Gastrocnemius medialis (tissue), 4 donors: ENCODE measurements at places on chromosomes 6 and 20.

- H3K4me3 ChIP-seq, result no peak overlapping the region
- H3K36me3 ChIP-seq, result no peaks in the 10 kb centered on the region
- no peaks in the 10 kb centered on the region for H3K4me1 ChIP-seq
- no peak overlapping the region for H3K27ac ChIP-seq
- no peaks in the 10 kb centered on the region for H3K27me3 ChIP-seq
- DNase-seq, result no peak
These were observed 87.9 kb downstream of the MMS22L start for GRCh38 chr6:97195117-97195516.

DNA sequence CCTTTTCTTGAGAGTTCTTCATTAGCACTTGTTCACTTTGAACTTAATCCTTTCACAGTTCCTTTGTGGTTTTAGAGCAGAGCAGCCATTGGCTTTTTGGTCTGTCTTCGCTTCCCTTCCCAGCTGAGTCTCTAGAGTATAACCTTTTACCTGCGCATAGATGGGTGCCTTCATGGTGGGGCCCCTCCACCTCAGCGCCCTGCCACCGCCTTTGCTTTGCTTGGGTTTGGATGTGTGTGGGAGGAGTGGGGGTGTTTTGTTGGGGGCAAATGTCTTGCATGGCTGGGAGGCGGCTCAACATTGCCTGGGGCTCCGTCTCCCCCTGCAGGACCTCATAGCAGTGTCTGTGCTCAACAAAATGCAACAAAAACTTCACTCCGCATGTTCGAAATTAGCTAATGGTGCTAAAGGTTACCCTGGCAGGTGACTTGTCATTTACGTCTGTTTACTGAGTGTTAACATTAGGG lies 11.9 kb downstream of the PYGB start:
- no peaks in the 10 kb centered on the region for H3K36me3 ChIP-seq
- no peak overlapping the region for H3K27ac ChIP-seq
- H3K27me3 ChIP-seq, result no peaks in the 10 kb centered on the region
- H3K4me1 ChIP-seq, result peaks cover 21% of the 10 kb centered on the region
- no peak for DNase-seq

DNA sequence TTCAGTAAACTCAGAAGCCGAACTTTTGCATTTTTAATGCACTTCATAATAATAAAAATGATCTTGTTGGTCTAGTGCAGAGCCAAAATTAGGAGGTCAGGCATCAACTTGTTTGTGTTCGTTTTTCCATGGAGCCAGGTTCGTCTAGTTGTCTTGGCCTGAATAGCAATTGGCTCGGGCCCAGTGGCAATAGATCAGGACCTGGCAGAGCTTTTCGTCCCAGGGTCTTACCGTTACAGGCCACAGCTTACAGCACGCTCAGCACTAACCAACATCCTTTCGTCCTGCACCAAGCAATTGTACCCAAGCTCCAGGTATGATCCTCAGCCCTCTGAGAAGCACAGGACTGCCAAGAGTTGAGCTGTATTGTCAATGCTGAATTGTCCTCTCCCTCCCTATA lies 240.5 kb upstream of the PLN start:
- H3K36me3 ChIP-seq, result no peaks in the 10 kb centered on the region
- peaks cover 24% of the 10 kb centered on the region for H3K4me1 ChIP-seq
- H3K27me3 ChIP-seq, result no peaks in the 10 kb centered on the region
- H3K4me3 ChIP-seq, result no peak overlapping the region

GRCh38 chr20:532530-532929 lies 11.1 kb downstream of the CSNK2A1 start:
- no peaks in the 10 kb centered on the region for H3K27me3 ChIP-seq
- no peak overlapping the region for H3K27ac ChIP-seq
- H3K4me3 ChIP-seq, result no peak overlapping the region
- H3K36me3 ChIP-seq, result no peaks in the 10 kb centered on the region
- DNase-seq, result no peak

GRCh38 chr20:10642856-10643559 lies 30.8 kb downstream of the JAG1 start:
- no peak overlapping the region for H3K4me3 ChIP-seq
- H3K27me3 ChIP-seq, result no peaks in the 10 kb centered on the region
- no peak for DNase-seq
- H3K27ac ChIP-seq, result peak overlapping the region; percentile 9
- H3K4me1 ChIP-seq, result no peaks in the 10 kb centered on the region
- no peaks in the 10 kb centered on the region for H3K36me3 ChIP-seq

- H3K27ac ChIP-seq, result no peak overlapping the region
- H3K4me3 ChIP-seq, result no peak overlapping the region
- no peaks in the 10 kb centered on the region for H3K36me3 ChIP-seq
- H3K27me3 ChIP-seq, result no peaks in the 10 kb centered on the region
These were observed 42.5 kb downstream of the CD109 start for GRCh38 chr6:73738367-73739028.

GRCh38 chr6:830667-831327 lies 137.9 kb upstream of the EXOC2 start:
- H3K36me3 ChIP-seq, result no peaks in the 10 kb centered on the region
- DNase-seq, result no peak
- no peak overlapping the region for H3K27ac ChIP-seq
- no peak overlapping the region for H3K4me3 ChIP-seq
- H3K4me1 ChIP-seq, result peaks cover 3% of the 10 kb centered on the region

DNA sequence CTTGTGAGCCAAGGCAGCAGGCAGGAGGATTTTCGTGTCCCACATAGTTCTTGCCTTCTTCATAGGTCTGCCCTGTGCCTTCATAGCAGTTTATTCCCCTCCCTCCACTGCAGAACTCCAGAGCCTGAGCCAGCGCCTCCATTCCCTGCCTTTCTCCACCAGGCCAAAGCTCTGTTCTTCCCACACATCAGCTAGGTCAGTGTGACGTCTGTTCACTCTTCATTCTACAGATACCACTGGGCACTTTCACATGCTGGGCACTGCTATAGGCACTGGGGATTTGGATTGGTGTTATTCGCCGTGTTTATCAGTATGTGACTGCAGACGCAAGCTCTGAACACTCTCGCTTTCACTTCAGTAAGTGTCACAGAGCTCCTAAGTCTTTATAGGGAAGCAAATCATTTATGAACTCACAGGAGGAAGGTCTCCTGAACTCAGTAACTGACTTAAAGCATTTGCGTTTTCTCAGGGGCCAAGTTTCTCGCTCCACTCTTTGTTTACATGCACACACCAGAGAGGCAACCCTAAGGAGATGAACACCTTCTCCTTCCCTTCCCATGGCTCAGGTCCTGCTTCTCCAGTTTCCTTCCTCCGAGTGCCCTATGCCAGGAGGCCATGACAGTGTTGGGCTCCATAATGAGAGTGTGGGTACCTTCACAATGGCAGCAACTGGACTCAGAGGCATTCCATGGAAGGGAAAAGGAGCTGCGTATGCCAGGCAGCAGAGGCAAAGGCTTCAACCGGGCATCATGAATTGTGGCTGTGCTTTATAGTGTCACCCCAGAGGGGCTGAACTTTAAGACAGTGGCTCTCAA lies 6.3 kb upstream of the APMAP start:
- H3K4me3 ChIP-seq, result no peak overlapping the region
- DNase-seq, result no peak
- H3K27me3 ChIP-seq, result no peaks in the 10 kb centered on the region

DNA sequence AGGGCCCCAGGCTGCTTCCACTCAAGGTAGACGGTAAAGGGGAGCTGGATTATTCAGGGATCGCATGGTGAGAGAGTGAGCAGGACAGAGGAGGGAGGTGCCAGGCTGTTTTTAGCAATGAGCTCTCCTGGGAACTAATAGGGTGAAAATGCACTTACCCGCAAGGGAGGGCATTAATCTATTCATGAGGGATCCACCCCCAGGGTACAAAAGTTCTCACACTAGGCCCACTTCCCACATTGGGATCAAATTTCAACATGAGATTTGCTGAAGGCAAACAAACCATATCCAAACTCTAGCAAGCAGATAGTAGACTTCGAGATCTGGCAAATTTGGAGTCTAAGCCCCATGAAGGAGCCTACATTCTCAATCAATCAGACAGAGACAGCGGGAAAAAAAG lies 408.6 kb downstream of the RNF144B start:
- no peak for DNase-seq
- H3K27me3 ChIP-seq, result no peaks in the 10 kb centered on the region
- H3K4me1 ChIP-seq, result no peaks in the 10 kb centered on the region
- no peak overlapping the region for H3K4me3 ChIP-seq
- no peak overlapping the region for H3K27ac ChIP-seq

- no peaks in the 10 kb centered on the region for H3K36me3 ChIP-seq
- H3K4me1 ChIP-seq, result peaks cover 22% of the 10 kb centered on the region
- no peak for DNase-seq
- no peaks in the 10 kb centered on the region for H3K27me3 ChIP-seq
- peak overlapping the region; percentile 84 for H3K27ac ChIP-seq
These were observed 1.7 kb downstream of the PREX1 start for GRCh38 chr20:48826069-48826468.

GRCh38 chr6:33008944-33009861 lies at the start of gene HLA-DOA:
Gene HLA-DOA (minus strand): TSS chr6:33009591.
- H3K27me3 ChIP-seq, result peaks cover 11% of the 10 kb centered on the region

DNA sequence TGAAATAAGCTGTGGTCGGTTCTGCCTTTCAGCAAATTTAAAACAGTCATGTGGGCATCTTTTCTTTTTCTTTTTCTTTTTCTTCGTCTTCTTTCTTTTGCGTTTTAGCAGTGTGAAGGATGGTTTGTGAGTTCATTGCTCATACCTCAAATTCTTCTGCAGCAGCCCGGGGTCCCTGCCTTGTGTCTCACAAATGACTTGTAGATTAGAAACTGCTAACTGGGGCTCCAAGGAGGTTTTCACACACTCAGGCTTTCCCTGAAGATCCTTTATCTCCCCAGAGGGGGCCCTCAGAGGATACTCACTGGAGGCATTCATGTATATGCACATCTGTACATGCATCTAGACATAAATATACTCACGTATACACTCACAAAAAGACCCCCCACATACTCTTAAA lies 1.7 kb downstream of the SMOC2 start:
- no peak for DNase-seq
- H3K36me3 ChIP-seq, result no peaks in the 10 kb centered on the region
- no peak overlapping the region for H3K27ac ChIP-seq
- peaks cover 24% of the 10 kb centered on the region for H3K27me3 ChIP-seq

DNA sequence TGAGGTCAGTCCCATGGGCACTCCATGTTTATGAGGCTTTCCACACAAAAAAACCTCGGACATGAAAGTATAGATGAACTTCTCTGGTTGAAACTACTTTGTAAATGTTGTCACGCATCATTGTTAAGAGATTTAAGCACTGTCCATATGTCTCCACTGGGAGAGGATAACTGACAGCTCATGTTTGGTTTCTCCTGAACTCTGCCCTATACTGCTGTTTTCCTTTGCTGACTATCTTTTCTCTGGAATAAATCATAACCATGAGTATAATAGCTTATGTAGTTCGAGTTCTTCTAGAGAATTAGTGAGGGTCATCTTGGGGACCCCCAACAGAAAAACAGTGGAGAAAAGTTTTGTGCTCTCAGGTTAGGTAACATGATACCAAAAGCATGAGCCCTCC lies 14.3 kb downstream of the THEMIS start:
- H3K27me3 ChIP-seq, result no peaks in the 10 kb centered on the region
- no peak overlapping the region for H3K4me3 ChIP-seq
- H3K27ac ChIP-seq, result no peak overlapping the region
- no peak for DNase-seq

- no peak overlapping the region for H3K27ac ChIP-seq
- DNase-seq, result no peak
- peaks cover 24% of the 10 kb centered on the region for H3K4me1 ChIP-seq
These were observed 109.7 kb upstream of the NAA20 start for GRCh38 chr20:19907326-19908056.

GRCh38 chr20:64188091-64188490 lies 23.8 kb downstream of the MYT1 start:
- DNase-seq, result no peak
- no peaks in the 10 kb centered on the region for H3K36me3 ChIP-seq
- no peak overlapping the region for H3K4me3 ChIP-seq
- peaks cover 7% of the 10 kb centered on the region for H3K27me3 ChIP-seq
- H3K4me1 ChIP-seq, result no peaks in the 10 kb centered on the region

- no peaks in the 10 kb centered on the region for H3K4me1 ChIP-seq
- H3K27ac ChIP-seq, result no peak overlapping the region
- DNase-seq, result no peak
- no peaks in the 10 kb centered on the region for H3K27me3 ChIP-seq
- H3K4me3 ChIP-seq, result no peak overlapping the region
- no peaks in the 10 kb centered on the region for H3K36me3 ChIP-seq
These were observed 90.4 kb upstream of the ISM1 start for GRCh38 chr20:13130707-13131103.

DNA sequence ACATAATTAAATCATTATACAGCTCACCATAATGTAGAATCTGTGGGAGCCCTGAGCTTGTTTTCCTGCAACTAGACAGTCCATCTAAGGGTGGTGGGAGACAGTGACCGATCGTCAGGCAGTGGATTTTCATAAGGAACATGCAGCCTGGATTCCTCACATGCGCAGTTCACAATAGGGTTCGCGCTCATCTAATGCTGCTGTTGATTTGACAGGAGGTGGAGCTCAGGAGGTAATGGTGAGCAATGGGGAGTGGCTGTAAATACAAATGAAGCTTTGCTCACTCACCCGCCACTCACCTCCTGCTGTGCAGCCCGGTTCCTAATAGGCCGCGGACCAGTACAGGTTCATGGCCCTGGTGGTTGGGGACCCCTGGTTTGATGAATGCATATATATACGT lies 141.5 kb downstream of the TBC1D7 start:
- no peaks in the 10 kb centered on the region for H3K4me1 ChIP-seq
- no peaks in the 10 kb centered on the region for H3K27me3 ChIP-seq
- H3K27ac ChIP-seq, result no peak overlapping the region
- no peak overlapping the region for H3K4me3 ChIP-seq

DNA sequence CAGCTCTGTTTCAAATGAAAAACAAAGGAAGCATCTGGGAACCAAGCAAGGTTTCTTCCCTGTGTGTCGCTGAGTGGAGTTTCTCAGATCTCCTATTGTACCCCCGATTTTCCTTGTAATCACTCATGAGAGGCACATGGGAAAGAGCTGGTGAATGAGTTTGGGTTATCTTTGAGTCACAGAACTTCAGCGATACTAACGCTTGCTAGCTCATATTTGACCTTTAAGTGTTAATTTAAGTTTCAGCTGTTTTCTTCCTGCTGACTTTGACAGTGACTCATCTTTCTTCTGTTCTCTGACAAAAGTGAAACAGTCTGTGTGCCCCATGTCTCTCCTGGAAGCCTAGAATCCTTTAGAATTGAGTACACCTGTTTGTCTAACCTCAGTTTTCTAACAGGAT lies 261.1 kb upstream of the RGS17 start:
- H3K27me3 ChIP-seq, result no peaks in the 10 kb centered on the region
- DNase-seq, result no peak

- peak overlapping the region; percentile 53 for H3K27ac ChIP-seq
- peak; percentile 14 for DNase-seq
- H3K4me1 ChIP-seq, result peaks cover 48% of the 10 kb centered on the region
- no peak overlapping the region for H3K4me3 ChIP-seq
- H3K27me3 ChIP-seq, result no peaks in the 10 kb centered on the region
These were observed 83.0 kb downstream of the SLC22A3 start for GRCh38 chr6:160431226-160431625.

DNA sequence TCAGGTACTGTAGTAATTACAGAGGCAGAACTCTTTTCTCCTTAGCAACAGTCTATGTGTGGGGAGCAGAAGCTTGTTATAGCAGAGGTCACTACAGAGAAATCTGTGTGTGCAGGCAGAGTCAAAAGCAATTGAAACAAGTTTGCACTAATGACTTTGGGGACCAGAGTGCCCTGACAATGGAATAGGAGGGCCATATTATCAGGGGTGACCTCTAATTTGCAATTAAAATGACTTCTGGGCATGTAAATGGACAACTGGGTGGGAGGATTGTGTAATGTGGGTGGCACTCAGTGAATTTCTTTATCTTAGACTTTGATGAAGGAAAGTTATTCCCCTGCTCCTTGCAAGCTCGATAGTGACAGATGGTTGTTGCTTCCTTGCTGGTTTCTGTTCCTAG lies 127.2 kb downstream of the PLCB4 start:
- H3K27ac ChIP-seq, result no peak overlapping the region
- DNase-seq, result no peak
- no peaks in the 10 kb centered on the region for H3K36me3 ChIP-seq
- H3K4me3 ChIP-seq, result no peak overlapping the region
- no peaks in the 10 kb centered on the region for H3K4me1 ChIP-seq
- H3K27me3 ChIP-seq, result no peaks in the 10 kb centered on the region
